Left renal cortex interstitium (tissue), 4 donors: ENCODE measurements at places on chromosomes 3 and 15.

- DNase-seq = no peak
Measured at GRCh38 chr15:100211855-100212850, 129.6 kb downstream of the ADAMTS17 start.

GRCh38 chr15:54481819-54482218 lies 503.6 kb downstream of the UNC13C start:
- DNase-seq = no peak

DNA sequence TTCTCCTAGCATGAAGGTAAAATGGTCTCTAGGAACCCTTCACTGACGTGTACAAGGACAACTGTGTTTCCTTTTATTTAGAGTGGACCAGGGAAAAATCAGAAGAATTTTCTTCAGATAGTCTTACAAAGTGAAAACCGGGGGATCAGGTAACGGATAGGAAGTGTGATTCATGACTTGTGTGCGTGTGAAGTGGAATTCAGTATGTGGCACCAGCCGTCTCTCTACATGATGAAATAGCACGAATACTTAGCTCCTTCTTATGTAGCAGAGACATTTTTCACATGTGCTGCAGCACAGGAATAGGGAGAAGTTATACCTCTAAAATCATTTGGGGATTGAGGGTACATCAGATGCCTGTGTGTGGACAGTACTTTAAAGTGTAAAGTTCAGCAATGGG lies 159.2 kb downstream of the MEX3B start:
- DNase-seq = no peak

GRCh38 chr3:88117683-88118082 lies 32.1 kb upstream of the C3orf38 start:
- no peak for DNase-seq
